ENCODE measurements at places on chromosomes 3 and 15.
A peak's percentile ranks its signal among the peaks of the same experiment; 100 is the strongest.

DNA sequence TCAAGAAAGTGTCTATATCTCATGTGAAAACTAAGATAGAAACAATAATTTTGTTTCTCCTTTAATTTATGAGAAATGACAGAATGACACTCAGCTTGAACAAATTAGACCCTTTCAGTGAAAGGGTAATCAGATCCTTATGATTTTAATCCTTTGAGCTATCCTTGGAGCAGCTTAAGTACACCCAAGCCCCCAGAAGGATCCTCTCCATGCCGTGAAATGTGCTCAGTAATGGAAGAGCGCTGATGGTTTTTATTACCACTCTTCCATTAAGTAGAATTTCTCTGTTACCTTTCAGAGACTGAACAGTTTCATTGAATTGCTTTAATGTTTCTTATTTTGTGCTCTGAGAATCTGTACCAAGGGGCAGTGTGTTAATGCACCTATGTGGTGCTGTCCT, 54.3 kb downstream of the HMG20A start:
- no peak for DNase-seq

- no peak for DNase-seq
These were observed 7.6 kb downstream of the TTC23 start for GRCh38 chr15:99241752-99242151.

- DNase-seq, result no peak
These were observed 36.1 kb downstream of the PTH1R start for GRCh38 chr3:46913644-46914043.

DNA sequence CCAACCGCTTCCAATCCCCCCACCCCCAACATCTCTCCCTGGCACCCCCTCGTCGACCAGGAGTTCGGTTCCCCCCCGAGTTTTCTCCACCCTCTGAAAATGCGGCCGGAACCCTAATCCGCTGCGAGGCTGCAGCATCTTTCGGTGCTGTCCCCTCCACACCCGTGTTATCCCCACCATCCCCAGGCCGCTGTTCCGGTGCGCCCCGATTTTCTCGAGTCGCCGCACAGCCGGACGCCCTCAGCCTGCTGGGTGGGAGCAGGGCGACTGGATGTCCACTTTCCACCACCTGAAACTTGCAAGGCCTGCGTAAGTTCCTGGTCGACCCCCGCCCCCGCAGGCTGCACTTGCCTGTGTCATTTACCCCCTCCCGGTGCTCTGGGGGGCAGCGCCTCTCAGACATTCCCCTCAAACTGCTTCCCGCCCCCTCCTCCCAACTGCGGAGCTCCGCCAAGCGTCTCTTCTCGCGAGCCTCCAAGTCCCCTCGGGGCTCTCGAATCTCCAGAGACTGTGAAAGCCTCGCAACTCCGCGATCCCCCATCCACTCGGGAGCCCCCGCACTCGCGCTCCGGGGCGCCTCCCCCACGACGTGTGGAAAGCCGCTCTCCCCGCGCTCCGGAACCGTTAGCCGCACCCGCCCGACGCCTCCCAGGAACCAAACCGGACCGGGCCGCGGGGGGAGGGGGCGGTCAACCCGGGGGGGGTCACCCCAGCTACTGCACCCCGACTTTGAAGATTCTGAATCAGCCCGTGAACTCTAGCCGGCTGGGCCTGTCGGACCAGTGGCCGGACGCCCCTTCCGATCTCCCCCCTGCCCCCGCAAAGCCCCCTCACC, 566 bp downstream of the ETV5 start:
- peak; percentile 84 for DNase-seq

GRCh38 chr3:128867200-128868125, 12.0 kb upstream of the ACAD9 start:
- no peak for DNase-seq

DNA sequence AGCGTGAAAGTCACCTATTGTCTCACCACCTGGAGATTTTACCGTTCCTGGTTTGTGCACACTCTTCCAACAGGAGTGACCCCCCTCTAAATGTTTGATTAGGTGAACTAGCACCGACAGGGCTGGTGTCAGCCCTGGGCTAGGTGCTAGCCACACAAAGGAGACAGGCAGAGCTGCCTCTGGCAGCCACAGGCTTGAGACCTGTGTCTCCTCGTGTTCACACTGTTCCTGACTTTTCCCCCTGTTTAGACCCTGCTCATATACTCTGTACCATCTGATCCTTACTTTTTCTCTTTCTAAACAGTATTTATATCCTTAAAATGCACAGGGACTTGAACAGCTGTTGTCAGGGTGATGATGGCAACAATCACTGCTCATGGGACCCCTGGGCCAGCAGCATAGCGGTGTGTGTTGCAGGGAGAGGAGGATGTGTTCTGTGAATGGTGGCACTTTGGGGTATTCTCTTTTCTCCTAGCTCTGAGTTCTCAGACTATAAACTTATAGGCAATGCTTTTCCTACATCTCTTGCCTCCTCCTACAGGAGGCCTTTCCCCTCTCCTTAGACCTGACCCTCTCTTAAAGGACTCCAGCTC, 5.5 kb downstream of the CD80 start:
- DNase-seq, result no peak

DNA sequence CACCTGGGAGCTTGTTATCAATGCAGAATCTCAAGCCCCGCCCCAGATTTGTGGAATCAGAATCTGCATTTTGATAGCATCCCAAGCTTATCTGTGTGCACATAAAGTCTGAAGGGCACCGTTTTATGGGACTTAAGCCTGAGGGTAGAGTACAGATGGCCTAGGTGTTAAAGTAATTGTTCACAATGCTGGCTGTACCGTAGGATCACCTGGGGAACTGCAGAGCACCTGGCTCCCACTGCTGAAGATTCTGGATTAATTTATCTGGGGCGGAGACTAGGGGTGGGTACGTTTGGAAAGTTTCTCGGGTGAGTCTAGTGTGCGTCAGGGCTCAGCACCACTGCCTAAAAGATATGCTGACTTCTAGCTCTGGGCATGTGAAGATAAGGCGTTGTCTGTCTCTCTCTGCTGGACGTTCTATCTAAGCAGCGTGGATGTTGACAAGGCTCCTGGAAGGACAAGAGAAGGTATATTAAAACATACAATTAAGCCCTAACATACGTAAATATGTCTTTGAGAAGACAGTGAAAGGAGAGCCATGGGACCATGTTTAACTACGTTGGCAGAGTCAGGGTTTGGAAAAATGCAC, 63.2 kb upstream of the RASGRP1 start:
- DNase-seq, result no peak

- no peak for DNase-seq
These were observed 48.1 kb downstream of the PLCL2 start for GRCh38 chr3:16932877-16933276.

GRCh38 chr15:91308199-91308598, 208.1 kb downstream of the SV2B start:
- no peak for DNase-seq

- DNase-seq, result no peak
These were observed 4.1 kb downstream of the FBLN2 start for GRCh38 chr3:13552857-13553652.

- DNase-seq, result no peak
These were observed 197.2 kb upstream of the RBMS3 start for GRCh38 chr3:29083676-29084075.

DNA sequence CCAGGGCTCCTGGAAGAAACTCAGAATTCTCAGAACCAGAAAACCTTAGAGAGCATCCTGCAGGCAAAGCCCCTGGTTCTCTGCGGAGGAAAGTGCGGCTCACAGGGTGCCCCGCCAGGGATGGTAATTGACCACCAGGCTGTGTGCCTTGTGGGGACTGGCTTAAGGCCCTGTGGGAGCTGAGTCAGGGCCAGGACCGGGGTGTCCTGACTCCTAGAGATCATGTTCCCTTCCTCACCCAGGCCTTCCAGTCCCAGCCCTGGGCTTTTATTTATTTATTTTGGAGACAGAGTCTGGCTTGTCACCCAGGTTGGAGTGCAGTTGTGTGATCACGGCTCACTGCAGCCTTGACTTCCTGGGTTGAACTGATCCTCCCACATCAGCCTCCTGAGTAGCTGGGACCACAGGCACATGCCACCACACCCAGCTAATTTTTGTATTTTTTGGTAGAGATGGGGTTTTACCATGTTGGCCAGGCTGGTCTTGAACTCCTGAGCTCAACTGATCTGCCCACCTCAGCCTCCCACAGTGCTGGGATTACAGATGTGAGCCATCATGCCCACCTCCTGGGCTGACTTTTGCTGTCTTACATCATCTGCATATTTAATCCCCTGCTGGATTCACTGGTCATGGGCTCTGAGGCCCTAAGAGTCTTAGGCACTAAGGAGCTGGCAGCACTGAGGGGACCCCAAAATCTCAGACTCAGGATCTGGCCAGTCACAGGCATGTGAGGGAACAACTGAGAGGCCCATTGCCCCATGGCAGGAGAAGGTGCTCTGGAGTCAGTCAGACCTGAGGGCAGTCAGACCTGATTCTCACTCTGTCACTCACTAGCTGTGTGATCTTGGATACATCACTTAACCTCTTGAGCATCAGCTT, 20.4 kb upstream of the LAMP3 start:
- no peak for DNase-seq

DNA sequence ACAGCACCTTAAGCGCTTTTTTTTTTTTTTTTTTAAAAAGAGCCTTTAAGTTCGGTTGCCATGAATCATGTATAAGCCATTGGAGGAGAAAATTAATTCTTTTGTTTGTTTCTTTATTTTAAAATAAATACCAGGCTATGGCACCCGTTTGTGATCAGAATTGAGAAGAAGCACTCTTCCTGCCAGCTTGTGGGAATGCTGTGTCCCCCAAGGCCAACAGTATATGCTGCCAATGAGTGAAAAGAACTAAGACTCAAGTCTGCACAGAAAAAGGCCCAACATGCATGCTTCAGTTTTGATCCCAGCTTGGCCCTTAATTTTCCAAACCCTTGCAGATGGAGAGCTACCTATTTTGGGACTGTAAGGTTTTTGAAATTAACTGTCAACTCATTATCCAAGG, 90.5 kb downstream of the LRRC3B start:
- DNase-seq, result no peak

GRCh38 chr15:29014493-29014892, 128.7 kb downstream of the APBA2 start:
- DNase-seq, result no peak

- no peak for DNase-seq
These were observed 233.5 kb downstream of the IL20RB start for GRCh38 chr3:137191133-137191923.

GRCh38 chr15:30670056-30670455, 44.1 kb downstream of the ARHGAP11B start:
- no peak for DNase-seq

DNA sequence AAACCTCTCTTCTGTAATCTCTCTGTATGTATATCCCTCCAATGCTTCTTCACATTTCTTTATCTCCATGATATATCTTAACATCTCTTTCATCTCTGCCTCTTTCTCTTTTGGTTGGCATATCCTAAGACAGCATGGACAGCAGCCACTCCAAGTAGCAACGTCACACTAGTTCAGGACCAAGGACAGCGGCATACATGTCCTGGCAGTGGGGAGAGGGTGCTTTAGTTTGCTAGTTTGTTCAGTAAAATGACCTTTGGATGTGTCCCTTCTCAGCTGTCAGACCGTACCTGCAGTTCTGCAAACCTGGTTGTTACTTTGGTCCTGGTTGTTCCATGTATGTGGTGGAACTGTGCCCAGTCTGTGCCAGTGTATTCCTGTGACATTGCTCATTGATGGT, 225.6 kb upstream of the ROPN1 start:
- DNase-seq, result peak; percentile 69

GRCh38 chr3:16406579-16406978, 106.9 kb downstream of the RFTN1 start:
- DNase-seq, result no peak

GRCh38 chr3:38986901-38987300, 64.8 kb downstream of the SCN11A start:
- DNase-seq, result no peak

DNA sequence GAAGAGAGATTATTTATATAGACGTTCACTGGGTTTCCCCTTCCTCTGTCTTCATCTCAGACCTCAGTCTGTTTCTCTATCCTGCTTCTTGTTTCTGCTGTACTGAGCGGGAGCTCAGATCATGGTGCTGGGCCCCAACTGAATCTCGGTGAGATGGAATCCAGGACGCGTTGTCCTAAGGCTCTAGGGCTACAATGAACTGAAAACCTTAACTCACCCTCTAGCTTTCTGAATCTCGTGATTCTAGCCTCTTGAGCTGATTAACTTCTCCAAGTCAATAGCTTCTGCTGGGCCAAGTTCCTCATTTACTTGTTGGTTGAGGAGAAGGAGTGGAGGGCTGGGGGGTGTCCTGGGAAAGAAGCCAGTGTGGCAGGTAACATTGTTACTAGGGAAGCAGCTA, 32.7 kb upstream of the MAP3K13 start:
- DNase-seq, result no peak

DNA sequence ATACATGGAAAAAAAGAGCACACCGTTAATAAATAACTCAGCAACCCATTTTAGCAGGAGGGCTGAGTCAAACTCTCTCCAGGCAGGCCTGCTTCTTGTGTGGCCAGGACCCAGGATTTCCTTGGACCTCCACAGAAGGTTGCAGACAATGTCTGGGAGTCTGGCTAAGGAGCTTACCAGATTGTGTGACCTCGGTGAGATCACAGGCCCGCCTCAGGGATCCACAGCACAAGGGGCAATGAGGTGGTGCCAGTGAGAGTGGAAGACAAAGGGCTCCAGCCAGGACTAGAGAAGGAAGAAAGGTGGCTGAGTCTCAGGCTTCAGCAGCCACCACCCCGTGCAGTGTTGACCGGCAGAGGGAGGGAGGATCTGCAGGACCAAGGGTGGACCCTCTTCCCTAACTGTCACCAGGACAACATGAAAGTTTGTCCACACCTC, 32.2 kb upstream of the SEC22A start:
- DNase-seq, result no peak

DNA sequence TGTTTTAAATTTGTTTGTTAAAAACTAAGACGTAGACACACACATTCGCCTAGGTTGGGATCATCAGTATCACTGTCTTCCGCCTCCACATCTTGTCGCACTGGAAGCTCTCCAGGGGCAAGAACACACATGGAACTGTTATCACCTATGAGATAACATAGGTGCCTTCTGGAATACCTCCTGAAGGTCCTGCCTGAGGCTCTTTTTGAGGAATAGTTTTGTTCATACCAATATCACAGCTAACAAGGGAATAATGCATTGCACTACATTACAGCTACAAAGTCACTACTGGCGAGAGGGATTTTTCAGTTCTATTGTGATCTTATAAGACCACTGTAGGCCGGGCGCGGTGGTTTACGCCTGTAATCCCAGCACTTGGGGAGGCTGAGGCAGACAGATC, 29.9 kb downstream of the ZWILCH start:
- no peak for DNase-seq

DNA sequence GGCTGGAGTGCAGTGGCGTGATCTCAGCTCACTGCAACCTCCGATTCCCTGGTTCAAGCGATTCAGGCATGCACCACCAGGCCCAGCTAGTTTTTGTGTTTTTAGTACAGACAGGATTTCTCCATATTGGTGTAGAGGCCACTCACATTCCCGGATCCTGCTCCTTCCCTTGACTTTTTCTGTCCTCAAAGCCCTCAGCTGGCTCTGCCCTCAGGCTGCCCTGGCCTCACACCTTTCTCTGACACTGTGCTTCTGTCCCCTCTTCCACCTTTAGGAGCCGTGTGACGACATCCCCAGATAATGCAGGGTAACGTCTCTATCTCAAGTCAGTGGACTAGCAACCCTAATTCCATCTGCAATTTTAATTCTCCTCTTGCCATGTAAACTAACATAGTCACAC, 8.6 kb upstream of the CYFIP1 start:
- no peak for DNase-seq

GRCh38 chr3:45783667-45784066, 12.7 kb downstream of the SLC6A20 start:
- DNase-seq, result peak; percentile 15

GRCh38 chr3:62525281-62525680, 151.9 kb upstream of the FEZF2 start:
- no peak for DNase-seq

- DNase-seq, result no peak
These were observed 25.6 kb downstream of the SLC7A14 start for GRCh38 chr3:170560296-170560695.

Measured in left forelimb (tissue), 1 donor.